ENCODE measurements at places on chromosomes 5 and 9.

DNA sequence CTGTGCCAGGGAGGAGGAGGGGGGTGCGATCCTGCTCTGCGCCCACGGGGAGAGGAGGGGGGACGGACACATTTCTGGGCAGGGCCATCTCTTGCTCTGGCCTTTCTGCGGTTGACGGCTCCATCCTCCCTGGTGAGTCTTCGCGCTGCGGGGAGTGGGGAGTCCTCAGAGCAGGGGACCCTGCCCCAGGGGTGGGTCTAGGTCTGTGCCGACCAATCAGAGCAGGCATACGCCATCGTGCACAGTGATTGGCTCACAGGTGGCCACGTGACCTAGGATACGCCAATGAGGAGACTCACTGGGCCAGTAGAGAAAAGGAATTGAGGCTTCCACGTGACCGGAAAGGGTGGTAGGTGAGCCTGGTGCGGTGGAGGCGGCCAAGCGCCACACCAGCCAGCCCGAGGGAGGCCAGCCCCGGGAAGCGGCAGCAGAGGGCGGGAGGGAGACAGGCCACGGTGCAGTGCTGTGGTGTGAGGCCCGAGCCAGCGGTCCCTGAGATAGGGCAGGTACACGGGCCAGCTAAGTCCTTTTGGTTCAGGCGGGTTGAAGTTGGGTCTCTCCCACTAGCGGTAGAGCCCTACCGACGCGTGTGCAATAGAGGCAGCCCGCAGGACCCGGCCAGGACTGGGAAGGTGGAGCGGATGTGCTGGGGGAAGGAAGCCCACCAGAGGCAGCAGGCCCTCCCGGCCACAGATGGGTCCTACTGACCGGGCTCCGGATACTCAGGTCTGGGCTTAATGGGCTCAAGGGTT, 65.2 kb upstream of the RNF130 start:
- peaks cover 66% of the 10 kb centered on the region for H3K27me3 ChIP-seq
- H3K4me1 ChIP-seq, result no peaks in the 10 kb centered on the region
- no peak overlapping the region for H3K4me3 ChIP-seq
- no peaks in the 10 kb centered on the region for H3K36me3 ChIP-seq
- H3K27ac ChIP-seq, result no peak overlapping the region

DNA sequence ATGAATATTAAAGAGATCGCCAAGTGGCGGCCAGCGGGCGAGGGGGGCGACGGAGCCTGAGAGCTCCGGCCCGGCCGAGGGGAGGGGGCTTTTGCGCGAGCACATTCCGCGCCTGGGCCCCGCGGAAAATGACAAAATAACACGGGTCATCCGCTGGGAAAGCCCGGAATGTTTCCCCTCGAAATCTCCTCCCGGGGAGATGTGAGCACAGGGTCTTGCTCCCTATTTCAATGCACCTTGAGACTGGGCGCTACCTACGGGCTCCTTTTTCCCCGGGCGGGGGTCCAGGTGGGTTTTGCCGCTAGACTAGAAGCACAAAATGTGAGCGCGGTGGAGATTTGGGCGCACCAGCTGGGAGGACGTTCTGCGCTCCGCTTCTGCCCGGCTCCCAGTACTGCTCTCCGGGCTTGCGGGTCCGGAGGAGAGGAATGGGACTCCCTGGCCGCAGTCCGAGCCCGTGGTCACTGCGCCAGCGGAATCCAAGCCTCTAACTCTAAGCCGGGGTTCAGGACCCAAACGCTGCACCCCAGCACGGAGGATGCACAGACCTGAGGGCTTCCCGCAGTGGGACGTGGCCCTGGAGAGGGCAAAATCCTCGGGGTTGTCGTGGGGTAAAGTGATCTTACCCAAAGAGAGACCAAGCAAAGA, 2.8 kb upstream of the PRDM12 start:
- no peak overlapping the region for H3K27ac ChIP-seq
- peaks cover 70% of the 10 kb centered on the region for H3K4me1 ChIP-seq
- no peaks in the 10 kb centered on the region for H3K36me3 ChIP-seq
- peak overlapping the region; percentile 38 for H3K4me3 ChIP-seq

- H3K4me3 ChIP-seq, result no peak overlapping the region
- no peak overlapping the region for H3K27ac ChIP-seq
- H3K27me3 ChIP-seq, result no peaks in the 10 kb centered on the region
- DNase-seq, result peak; percentile 44
- H3K36me3 ChIP-seq, result peaks cover 24% of the 10 kb centered on the region
These were observed 38.4 kb downstream of the EGR1 start for GRCh38 chr5:138503487-138504270.

DNA sequence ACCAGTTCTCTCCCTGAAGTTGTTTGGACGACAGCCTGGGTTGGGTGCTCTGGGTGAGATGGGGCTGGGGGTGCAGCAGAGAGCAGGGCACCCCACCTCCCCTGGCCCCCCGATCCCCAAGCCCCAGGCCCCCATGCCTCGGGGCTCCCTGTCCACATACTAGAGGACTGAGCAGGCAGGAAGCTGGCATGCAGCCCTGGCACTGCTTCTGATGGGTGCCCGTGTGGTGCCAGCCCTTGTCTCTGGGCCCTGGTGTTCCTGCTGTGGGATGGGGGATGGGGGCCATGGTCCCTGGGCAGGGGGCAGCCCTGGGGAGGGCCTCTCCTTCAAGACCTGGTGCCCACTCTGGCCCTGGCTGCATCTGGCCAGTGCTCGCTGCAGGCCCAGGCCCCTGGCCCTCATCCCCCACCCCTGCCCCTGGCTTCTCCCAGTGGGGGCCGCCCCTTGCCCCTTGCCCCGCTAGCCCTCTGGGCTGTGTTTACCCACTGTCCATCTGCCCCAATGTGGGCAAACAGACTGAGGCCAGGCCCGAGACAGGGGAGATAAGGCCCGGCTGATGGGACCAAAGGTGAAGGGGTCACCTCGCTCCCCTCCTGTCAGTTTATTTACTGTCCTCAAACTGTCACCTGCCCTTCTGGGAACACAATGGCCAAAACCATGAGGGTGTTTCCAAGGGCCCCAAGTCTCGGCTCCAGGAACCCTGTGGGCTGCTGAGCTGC, 67.3 kb upstream of the RXRA start:
- no peak for DNase-seq
- H3K27me3 ChIP-seq, result peaks cover 10% of the 10 kb centered on the region
- no peaks in the 10 kb centered on the region for H3K36me3 ChIP-seq

DNA sequence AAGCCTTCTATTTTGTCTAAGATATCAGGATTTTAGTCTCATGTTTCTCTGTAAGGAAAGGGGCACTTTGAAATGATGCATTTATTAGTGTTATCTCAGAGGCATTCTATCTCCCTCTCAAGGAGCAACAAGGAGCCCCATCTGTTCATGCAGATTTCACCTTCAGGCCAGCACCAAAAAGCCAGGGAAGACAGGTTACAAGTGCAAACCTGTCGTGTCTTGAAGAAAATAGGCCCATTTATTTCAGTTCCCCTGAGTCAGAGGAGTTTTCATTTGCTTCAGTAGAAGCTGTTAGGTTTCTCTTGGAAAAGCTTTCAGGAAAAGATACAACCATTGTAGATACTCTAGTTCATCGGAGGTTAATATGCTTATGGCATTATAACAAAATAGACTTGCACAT, 97.2 kb downstream of the SPOCK1 start:
- no peak for DNase-seq
- H3K36me3 ChIP-seq, result no peaks in the 10 kb centered on the region
- no peak overlapping the region for H3K4me3 ChIP-seq
- no peaks in the 10 kb centered on the region for H3K27me3 ChIP-seq

GRCh38 chr9:108551030-108551841, 304.6 kb downstream of the ACTL7B start:
- H3K4me3 ChIP-seq, result no peak overlapping the region
- DNase-seq, result no peak
- H3K27ac ChIP-seq, result no peak overlapping the region
- H3K36me3 ChIP-seq, result no peaks in the 10 kb centered on the region
- no peaks in the 10 kb centered on the region for H3K27me3 ChIP-seq

GRCh38 chr9:123796618-123797484, 133.1 kb downstream of the DENND1A start:
- H3K27ac ChIP-seq, result no peak overlapping the region
- no peaks in the 10 kb centered on the region for H3K27me3 ChIP-seq
- no peak for DNase-seq

DNA sequence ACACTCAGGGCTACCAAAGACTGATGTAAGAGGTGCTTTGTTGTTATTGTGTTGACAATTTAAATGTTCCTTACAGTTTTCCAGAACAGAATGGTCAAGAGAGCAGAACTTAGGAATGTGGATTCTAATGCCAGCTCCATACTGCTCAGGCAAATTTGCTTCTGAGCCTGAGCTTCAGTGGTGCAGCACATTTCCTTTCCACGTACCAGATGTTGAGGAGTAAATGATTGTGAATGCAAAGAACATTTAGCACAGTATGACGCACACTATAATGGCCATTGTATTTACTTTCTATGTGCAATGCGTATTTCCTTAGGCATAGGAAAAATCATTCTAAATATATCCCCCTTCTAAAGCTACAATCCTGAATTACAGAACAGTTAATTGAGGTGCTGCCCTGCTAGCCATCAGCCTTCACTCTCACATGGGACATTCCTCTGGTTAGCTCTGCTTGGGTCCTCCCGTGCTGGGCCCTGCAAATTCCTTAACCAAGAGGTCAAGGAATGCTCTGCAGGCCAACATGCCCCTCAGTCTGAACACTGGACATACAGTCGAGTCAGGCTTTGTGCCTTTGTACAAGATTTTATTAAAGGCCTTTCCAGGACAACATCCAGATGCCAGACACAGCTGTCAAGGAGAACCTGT, 21.1 kb upstream of the TMEM174 start:
- no peaks in the 10 kb centered on the region for H3K4me1 ChIP-seq
- H3K4me3 ChIP-seq, result no peak overlapping the region
- no peaks in the 10 kb centered on the region for H3K36me3 ChIP-seq
- no peak overlapping the region for H3K27ac ChIP-seq
- no peaks in the 10 kb centered on the region for H3K27me3 ChIP-seq

GRCh38 chr5:169413416-169413815, 112.5 kb upstream of the SLIT3 start:
- no peaks in the 10 kb centered on the region for H3K4me1 ChIP-seq
- no peaks in the 10 kb centered on the region for H3K27me3 ChIP-seq
- no peak overlapping the region for H3K27ac ChIP-seq
- no peak overlapping the region for H3K4me3 ChIP-seq
- H3K36me3 ChIP-seq, result no peaks in the 10 kb centered on the region

- no peak overlapping the region for H3K4me3 ChIP-seq
- no peaks in the 10 kb centered on the region for H3K4me1 ChIP-seq
- DNase-seq, result no peak
- H3K27me3 ChIP-seq, result peaks cover 7% of the 10 kb centered on the region
These were observed 165.5 kb downstream of the CACNA1B start for GRCh38 chr9:138043061-138043410.

GRCh38 chr5:158546748-158547147, 553.0 kb downstream of the EBF1 start:
- H3K36me3 ChIP-seq, result no peaks in the 10 kb centered on the region
- no peaks in the 10 kb centered on the region for H3K4me1 ChIP-seq
- no peak for DNase-seq
- no peak overlapping the region for H3K4me3 ChIP-seq
- no peaks in the 10 kb centered on the region for H3K27me3 ChIP-seq

DNA sequence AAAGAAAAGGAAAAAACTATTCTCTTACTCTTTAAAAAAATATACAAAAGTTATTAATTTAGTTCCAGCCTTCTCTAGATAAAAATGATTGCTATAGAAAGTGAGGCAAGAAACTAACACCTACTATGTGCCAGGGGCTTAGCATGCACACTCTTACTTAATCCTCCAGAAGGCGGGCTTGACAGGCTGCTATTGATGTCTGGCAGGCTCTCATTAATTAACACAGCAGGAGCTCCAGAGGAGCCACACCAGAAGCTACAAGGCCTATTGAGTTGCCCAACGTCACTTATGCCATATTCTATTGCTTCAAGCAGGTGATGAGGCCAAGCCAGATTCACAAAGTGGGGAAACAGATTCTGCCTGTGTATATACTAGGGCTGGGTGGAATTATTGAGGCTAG, 54.6 kb upstream of the CLINT1 start:
- no peaks in the 10 kb centered on the region for H3K27me3 ChIP-seq

GRCh38 chr5:11248966-11249365, 487.9 kb upstream of the DAP start:
- H3K36me3 ChIP-seq, result no peaks in the 10 kb centered on the region
- no peak overlapping the region for H3K4me3 ChIP-seq
- no peaks in the 10 kb centered on the region for H3K4me1 ChIP-seq
- no peaks in the 10 kb centered on the region for H3K27me3 ChIP-seq
- DNase-seq, result no peak

DNA sequence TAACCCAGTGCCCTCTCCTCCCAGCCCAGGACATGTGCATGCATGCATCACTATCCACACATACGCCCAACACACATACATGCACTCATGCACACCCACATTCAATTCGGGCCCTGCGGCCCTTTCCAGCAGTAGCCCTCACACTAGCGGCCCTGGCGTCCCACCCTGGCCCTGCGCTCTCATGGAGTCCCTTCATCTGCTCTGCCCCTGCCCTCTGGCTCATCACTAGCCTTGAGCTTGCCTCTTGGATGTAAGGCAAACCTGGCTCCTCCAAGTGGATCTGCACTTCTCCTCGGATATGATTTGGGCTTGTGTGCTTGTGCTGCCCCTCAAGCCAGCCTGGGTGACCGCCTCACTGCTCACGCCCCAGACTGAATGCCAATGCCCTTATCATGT, 147.2 kb downstream of the SEC61B start:
- H3K4me3 ChIP-seq, result no peak overlapping the region
- no peak overlapping the region for H3K27ac ChIP-seq
- no peaks in the 10 kb centered on the region for H3K36me3 ChIP-seq
- H3K27me3 ChIP-seq, result peaks cover 39% of the 10 kb centered on the region

GRCh38 chr5:171863935-171864334, 78.3 kb downstream of the SMIM23 start:
- no peak for DNase-seq
- H3K4me1 ChIP-seq, result peaks cover 37% of the 10 kb centered on the region
- no peaks in the 10 kb centered on the region for H3K27me3 ChIP-seq
- H3K36me3 ChIP-seq, result peaks cover 60% of the 10 kb centered on the region
- peak overlapping the region; percentile 41 for H3K27ac ChIP-seq
- no peak overlapping the region for H3K4me3 ChIP-seq

DNA sequence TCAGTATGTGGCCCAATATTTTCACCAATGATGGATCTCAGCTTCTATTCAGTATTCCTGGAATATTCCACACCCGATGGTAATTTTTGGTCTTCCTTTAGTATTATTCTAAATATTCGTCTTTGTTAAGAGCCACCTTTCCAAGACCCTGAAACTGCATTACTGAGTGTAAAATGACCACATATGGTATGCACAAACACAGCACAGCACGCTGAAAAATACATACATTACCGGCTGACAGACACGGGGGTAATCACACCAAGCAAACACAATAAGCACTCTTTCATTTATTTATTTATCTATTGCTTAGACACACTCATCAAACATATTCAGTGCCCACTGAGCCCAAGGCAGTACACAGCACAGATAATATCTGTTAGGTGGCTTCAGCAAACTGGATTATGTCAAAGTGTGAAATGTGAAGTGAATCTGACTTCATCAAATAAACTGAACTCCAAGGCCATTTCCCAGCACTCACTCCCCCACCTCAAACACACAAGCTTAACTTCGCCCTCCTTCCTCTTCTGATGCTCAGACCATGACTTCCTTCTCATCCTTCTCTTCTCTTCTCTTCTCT, 1637.8 kb upstream of the C9orf72 start:
- no peak overlapping the region for H3K27ac ChIP-seq
- peaks cover 16% of the 10 kb centered on the region for H3K4me1 ChIP-seq
- H3K36me3 ChIP-seq, result no peaks in the 10 kb centered on the region
- peaks cover 38% of the 10 kb centered on the region for H3K27me3 ChIP-seq
- DNase-seq, result no peak
